ENCODE measurements at places on chromosomes 12 and 14.

GRCh38 chr12:103085541-103085940 lies 128.1 kb downstream of the ASCL1 start:
- ATAC-seq = no peak

- ATAC-seq = no peak
These were observed 42.9 kb upstream of the FAM222A start for GRCh38 chr12:109670731-109671130.

- ATAC-seq = no peak
These were observed 8.0 kb downstream of the ZBTB39 start for GRCh38 chr12:56998316-56998715.

GRCh38 chr14:93957333-93957710 lies 19.0 kb downstream of the ASB2 start:
- ATAC-seq = no peak

GRCh38 chr14:91394105-91395081 lies 23.2 kb downstream of the CCDC88C start:
- no peak for ATAC-seq

DNA sequence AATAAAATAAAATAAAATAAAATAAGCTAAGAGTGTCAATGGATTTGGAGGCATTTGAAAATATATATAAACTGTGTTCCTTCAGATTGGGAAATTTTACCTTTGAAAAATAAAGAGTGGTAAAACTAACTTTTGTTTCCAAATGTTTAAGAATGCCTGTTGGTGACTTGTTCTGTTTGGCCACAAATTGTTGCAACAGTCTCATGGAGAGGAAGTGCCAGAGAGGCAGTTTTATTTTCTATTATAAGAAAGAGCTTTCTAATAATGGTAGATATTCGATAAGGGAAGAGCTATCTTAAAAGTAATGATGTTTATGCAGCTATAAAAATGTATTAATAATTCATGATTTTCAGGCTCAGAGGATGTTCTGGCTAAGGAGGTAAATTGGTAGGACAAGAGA lies 68.8 kb upstream of the MDGA2 start:
- no peak for ATAC-seq

DNA sequence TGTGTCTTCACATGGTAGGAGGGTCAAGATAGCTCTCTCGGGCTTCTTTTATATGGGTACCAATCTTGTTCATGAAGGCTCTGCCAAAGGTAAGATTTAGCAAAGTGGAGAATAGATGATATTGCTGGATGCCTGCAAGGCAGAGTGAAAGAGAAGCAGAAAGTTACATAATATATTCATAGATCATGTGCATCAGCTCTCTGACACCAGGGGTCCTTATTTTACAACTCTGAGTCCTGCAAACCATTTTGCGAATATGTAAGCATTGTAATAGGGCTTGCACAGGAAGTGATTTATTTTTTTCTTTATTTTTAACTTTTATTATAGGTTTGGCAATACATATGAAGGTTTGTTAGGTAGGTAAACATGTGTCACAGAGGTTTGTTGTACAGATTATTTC lies 31.8 kb downstream of the CRADD start:
- no peak for ATAC-seq
